Foreskin fibroblast (primary cell): ENCODE measurements at places on chromosomes 3 and 15.

DNA sequence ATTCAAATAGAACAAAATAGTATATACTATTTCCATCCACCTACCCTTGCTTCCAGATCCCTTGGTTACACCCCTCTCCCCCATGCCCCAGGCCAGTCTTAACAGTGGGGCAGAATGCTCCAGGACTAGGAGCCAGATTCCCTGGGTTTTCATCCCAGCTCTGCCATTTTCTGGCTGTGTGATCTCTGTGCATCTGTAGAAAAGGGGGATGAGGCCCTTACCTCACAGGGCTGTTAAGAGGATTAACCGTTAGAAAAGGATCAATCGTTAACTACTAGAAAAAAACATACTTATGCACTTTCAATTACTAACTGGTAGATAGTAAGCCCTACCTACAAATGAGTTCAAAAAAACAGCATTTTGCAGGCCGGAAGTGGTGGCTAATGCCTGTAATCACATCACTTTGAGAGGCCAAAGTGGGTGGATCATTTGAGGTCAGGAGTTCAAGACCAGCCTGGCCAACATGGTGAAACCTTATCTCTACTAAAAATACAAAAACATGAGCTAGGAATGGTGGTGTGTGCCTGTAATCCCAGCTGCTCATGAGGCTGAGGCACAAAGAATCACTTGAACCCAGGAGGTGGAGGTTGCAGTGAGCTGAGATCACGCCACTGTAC, 11.7 kb downstream of the EBLN2 start:
- no peak for DNase-seq

DNA sequence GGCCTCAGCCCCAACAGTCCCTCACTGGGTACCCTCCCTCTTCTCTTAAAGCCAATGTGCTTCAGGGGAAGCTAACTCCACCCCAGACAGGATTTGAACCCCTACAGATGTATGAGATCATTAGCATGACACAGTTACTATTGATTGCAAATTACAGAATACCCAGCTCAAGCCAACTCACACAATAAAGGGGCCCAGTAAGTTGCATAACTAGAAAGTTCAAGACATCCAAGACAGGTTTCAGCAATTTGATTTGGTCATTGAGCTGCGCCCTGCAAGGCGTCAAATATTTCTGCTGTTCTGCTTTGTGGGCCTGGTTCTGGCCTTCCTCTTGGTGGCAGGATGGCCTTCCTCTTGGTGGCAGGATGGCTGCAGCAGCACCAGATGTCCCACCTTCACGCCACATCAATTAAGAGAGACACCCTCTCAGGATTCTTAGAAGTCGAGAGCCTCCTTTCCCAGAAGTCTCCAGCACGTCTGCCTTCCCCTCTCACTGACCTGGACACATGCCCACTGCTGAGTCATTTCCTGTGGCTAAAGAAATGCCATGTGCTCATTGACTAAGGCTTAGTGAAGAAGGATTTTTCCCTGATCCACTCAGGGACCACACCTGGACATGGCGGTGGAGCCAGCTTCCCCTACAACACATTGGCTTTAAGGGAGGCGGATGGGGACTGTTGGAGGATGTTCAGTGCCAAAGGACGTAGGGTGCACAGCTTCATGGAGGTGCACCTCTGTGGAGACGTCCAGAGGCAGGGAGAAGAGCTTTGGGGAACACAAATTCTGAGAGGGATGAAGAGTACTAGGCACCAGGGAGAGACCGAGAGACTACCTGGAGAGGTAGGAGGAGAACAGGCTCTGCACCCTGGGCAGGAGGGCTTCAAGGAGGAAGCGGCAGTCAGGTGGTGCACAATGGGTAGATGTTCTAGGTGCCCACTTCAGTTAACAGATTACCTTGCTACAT, 49.1 kb downstream of the DNASE1L3 start:
- DNase-seq, result peak; percentile 89

DNA sequence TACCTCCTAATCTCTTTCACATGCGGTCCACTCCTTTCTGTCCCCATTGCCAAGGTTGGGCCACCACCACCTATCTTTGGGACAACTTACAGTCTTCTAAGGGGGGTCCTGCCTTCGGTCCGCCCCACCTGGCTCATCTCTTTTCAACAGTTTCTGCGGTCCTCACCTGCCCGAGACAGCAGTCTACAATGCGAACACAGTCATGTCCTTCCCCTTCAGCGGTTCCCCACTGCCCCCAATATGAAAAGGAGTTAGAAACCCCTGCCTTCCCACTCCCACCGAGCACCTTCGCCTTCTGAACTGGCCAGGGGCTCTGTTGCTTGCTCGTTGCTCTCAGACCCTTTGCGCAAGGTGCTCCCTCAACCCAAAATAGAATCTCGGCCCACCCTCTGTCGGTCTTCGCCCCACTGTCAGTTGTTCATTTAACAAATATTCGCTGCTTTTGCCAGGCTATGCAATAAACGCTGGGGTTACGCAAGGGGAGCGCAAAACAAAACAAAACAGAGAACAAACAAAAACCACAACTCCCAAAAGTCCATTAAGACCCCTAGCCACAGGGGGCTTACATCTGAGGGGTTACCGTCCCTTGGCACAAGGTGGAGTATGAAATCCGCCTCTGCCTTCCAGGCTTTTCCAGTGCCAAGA, 611 bp upstream of the FANCI start:
- DNase-seq, result no peak

- DNase-seq, result no peak
Observed at GRCh38 chr15:45799508-45799907, 164.7 kb downstream of the SQOR start.

DNA sequence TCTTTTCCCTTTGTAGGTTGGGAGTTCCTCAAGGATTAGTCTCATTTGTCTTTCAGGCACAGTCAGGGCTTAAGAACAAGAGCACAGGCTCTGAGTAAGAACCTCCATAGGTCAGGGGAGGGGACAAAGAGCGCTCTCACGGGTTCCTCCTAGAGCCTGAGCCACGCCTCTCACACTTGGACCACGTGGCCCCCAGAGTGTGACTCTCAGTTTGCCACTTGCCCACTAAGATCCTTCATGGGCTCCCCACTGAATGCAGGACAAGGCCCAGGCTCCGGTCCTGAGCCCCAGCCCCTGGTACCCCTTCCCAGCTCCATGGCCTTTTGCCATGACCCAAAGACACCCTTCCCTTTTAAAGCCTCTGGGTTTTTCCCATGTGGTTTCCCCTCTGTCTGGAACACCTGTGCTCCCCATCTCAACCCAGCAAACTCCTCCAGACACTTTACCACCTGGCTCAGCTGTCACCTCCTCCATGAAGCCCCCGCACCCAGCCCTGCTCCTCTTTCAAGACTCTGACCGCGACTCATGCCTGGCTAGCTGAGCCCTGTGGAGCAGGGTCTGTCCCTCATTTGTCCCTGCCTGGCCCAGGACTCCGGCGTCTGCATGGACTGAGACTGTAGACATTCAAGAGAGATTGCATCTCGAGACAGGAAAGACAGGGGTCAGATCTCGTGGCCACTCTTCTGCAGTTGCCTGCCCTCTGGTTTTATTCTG, 32.7 kb downstream of the IQSEC1 start:
- no peak for DNase-seq

GRCh38 chr3:139655909-139656595, 21.7 kb downstream of the NMNAT3 start:
- no peak for DNase-seq

- no peak for DNase-seq
Observed at GRCh38 chr3:13364602-13365271, 55.4 kb downstream of the NUP210 start.

DNA sequence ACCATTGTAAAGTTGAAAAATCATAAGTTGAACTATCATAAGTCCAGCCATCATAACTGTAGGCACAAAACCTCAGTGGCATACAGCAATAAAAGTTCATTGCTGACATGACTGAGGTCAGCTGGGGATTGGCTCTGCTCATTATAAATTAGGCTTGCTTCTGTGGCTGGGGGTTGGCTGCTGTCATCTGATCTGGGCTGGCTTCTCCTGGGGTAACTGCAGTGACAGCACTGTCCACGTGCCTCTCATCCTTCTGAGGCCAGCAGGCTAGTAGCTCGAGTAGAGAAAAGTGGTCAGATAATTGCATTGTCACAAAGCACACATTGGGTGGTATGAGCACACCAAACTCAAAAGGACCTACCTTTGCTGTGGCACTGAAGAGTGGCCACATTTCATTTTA, 31.3 kb downstream of the CMTM7 start:
- DNase-seq, result no peak

DNA sequence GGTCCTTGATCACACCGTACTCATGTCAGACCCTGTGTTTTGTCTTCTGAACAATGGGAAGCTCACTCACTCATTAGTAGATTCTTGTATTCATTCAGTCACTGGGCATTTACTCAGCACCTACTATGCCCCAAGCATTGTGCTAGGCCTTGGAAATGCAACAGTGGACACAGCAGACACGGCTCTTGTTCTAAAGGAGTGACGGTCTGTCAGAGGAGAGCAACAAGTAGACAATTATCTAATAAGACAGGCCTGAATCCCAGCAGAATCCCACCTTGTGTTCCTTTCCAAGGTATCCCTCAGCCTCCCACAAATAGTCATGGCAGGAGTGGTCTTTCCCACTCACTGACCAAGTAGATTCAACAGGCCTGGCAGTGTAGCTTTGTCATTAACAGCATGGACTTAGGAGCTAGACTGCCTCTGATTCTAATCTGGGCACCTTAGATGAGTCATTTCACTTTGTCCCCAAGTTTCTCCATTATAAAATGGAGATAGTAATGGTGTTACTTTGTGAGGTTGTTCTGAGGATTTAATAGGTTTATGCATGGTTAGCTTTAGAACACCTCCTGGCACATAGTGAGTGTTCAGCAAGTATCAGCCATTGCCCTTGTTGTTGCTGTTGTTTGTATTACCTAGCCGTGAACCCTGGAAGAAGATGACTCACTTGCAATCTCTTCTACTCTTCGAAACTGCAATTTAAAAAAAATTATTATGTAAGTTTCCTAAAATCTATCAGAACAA, 69.1 kb downstream of the SSUH2 start:
- DNase-seq, result peak; percentile 37

GRCh38 chr3:173249457-173249856, 108.4 kb upstream of the SPATA16 start:
- no peak for DNase-seq

GRCh38 chr3:188829576-188829975, 342.2 kb upstream of the TPRG1 start:
- no peak for DNase-seq

DNA sequence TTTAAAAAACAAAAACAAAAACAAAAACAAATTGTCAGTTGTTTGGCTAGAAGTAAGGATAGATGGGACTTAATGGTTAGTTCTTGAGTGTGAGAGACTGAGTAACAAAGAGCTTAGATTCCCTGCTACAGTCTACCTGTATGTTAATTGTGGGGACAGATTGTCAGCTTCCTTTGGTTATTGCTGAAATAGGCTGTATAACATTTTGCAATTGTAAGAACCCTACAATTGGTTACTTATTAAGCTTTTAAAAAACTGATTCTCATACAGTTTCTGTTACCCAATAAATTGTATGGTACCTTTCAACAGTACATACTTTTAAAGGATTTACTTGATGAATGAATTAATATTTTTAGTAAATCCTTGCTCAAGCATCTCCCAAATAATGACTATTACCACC, 35.3 kb downstream of the CLASP2 start:
- no peak for DNase-seq

GRCh38 chr15:80773792-80774352, 5.3 kb upstream of the CEMIP start:
- DNase-seq, result no peak

DNA sequence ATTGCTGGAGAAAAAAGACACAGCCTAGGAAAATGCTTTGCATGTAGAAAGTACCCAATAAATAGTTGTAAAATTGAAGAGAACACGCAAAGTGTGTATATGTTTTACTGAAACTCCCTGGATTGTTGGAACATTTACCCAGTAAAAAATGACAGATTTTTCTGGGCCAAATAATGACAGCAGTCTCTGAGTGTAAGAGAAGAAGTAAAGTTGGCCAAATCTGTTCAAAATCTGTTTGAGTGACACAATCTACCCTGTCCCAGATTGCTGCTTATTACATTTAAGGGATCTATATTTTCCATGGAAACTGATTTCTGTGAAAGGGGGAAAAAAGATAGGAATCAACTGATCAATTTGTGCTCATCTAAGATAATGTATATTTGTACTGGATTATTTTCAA, 267.9 kb downstream of the TUSC7 start:
- DNase-seq, result no peak

DNA sequence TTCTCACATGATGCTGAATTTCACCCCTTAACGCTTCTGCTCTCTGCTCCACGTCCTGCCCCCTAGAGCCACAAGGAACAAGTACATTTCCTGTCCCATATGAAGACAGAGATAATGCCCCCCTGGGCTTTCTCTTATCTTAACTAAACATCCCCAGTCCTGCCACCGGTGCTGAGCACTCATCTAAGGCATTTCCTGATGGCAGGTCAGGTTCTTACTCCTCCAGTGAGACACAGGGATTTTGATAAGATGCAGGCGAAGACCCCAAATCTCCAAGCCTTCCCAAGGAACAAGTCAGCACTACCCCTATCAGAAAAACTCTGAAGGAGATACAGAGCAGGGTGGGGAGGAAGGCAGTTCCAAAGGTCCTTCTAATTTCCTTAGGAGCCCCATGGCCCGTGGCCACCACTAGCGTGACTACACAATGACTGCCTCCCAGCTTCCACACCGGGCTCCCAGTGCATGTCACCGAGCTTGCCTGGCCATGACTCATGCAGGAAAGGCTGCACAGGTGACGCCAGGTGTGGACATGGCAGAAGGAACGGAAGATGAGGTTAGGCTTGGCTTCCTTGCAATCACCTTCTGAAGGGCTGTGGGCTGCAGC, 152.9 kb downstream of the XXYLT1 start:
- DNase-seq, result no peak

GRCh38 chr3:64399205-64399800, 174.0 kb upstream of the PRICKLE2 start:
- DNase-seq, result peak; percentile 53

DNA sequence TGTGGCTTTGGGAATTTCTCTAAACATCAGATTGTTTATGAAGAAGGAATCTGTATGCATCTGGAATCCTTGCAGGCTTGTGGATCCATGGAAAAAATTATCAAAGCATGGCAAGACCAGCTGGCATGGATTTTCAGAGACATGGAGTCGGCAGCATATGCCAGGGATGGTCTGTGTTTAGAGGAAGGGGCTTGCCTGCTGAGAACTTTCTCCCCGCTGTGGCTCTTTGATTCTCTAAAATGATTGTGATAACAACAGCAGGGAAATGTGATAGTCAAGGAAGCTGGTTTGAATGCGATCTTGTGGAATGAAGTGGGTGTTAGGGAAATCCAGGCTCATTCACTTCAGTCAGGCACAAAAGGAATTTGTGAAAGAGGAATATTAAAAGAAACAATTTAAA, 245.7 kb upstream of the THRB start:
- no peak for DNase-seq

DNA sequence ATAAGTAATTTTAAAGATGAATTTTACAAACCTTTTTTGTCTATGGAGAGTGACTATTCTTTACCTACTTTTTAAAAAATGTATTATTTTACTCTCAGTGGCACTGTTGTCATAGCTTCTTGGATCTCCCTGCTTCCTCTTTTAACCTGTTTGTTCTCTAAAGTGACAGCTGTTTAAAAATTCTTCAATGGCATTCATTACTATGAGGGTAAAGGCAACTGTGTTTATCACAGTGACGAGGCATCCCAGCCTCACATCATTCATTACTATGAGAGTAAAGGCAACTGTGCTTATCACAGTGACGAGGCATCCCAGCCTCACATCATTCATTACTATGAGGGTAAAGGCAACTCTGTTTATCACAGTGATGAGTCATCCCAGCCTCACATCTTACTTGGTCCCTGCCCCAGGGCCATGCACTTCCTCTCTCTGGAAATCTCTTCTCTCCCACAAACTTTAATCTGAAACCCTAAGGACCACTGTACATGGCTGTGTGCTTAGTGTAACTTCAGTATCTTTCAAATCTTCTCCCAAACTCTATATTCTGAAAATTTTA, 101.7 kb upstream of the ZNF717 start:
- peak; percentile 10 for DNase-seq
